ENCODE measurements at places on chromosomes 7 and 10. TPM values are rescaled to one million over a fixed set of nuclear protein-coding genes. Genes with fewer than 3 reads are reported as not detected.

Gene MUC12
- 1.1 TPM for total RNA-seq

- no peak for DNase-seq
Observed at GRCh38 chr7:158257516-158258410, 329.9 kb downstream of the PTPRN2 start.

DNA sequence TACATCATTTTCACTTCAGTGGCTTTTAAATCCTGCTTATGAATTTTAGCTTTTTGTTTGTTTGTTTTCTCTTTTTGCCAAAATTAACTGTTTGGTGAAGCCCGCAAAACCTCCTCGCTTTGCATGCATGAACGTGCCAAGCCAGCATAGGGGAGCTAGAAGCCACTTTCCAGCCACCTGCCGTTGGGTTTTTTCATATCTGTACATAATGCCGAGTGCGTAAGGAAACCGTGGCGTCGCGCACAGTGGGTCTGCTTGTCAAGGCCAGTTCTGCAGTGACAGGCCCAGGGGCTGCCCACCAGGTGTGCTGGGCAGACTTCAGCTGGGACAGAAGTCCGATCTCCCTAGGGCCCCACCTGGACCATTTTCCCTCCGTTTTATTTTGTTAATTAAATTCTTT lies 41.1 kb downstream of the WIPI2 start:
- no peak for DNase-seq

DNA sequence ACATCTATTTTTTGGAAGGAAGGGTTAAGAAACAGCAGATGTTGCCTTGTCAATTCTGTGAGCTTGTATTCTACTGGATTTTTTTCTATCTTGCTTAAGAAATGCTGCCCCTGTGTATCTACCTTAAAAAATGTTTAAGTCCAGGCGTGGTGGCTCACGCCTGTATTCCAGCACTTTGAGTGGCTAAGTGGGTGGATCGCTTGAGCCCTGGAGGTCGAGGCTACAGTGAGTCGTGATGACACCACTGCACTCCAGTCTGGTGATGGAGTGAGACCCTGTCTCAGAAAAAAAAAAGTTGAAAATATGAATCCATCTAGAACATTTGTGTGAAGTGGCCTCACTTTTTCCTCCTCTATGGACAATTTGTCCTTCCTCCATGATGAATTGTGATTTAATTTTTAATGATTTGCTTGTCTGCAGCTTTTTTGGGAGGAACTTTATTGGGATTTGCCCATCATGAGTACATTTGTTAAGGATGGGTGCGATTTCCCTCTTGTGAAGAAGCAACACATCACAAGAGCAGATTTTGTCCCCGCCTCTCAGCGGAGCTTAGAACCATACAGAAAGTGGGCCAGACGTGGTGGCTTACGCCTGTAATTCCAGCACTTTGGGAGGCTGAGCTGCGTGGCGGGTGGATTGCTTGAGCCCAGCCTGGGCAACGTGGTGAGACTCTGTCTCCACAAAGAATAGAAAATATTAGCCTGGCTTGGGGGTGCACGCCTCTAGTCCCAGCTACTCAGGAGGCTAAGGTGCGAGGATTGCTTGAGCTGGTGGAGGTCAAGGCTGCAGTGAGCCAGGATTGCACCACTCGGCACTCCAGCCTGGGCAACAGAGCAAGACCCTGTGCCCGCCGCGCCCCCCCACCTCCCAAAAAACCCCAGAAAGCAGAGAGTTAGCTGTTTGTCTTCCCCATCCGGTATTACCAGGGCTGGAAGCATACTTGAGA lies 57.7 kb downstream of the DNAJB6 start:
- DNase-seq, result no peak

DNA sequence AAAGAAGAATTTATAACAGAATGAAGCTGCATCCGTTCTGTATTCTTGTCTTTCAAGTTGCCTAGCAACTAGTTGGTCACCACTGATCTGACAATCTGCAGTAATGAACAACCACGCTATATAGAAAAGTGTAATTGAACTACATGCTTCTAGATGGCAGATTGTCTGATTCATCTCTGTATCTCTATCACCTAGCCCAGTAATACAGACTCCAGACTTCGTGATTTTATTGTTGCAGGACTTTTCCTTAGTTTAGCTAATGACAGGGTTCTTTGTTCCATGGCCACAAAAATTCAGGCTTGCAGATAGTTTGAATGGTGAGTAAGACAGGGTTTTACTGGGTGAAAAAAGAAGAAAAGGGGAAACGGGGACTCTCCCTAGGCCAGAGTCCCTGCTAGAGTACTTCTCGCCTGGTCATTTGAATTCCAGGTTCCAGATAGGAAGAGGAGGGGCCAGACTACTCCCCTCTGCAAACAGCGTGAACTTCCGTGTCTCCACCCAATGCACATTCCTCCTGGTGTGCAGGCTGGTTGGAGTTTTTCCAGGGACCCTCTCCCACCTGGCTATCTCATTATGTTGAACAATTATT lies 45.9 kb downstream of the COL1A2 start:
- DNase-seq, result no peak

Gene DENND2A
- 34.4 TPM for total RNA-seq

- no peak for DNase-seq
Observed at GRCh38 chr10:20020677-20021076, 204.4 kb downstream of the PLXDC2 start.

Gene LOXL4
- total RNA-seq, result 8.8 TPM

- no peak for DNase-seq
Observed at GRCh38 chr7:73423519-73424488, 9.8 kb upstream of the FZD9 start.

- DNase-seq, result no peak
Observed at GRCh38 chr10:69068549-69068948, 19.4 kb upstream of the SRGN start.

DNA sequence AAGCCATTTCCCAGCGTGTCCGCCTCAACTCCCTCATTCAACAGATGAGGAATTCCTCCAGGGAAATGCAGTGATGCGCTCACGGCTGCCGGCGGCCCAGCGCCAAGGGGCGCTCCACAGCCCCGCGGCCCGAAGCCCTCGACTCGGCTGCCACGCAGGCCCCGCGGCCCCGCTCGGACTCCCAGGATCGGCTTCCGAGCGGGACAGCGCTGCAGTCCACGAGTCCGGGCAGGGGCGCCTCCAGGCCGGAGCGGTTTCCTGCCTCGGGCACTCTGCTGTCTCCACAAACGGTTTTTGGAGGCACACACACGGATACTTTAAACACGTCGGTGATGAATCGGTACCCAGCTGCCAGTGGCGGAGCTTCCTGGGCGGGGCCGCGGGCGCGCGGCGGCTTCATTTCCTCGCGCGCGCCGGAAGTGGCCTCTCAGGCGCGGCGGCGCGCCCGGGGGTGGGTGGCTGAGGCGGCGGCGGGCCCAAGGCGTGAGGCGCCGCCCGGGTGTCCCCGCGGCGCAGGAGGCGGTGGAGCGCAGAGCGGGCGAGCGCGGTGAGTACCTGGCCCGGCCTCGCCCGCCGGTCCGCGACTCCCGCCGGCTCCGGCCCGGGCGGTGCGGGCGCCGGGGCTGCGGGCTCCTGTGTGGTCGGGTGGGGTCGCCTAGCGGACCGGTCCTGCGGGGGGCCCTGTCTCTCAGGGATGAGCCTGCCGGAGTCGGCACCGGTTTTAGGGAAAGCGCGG lies at the start of gene CSGALNACT2:
TSS of gene CSGALNACT2 (plus strand) at position 425 of the 736 bp plus-strand sequence. CDS start 16,705 bp downstream, outside the sequence.
- peak; percentile 57 for DNase-seq

DNA sequence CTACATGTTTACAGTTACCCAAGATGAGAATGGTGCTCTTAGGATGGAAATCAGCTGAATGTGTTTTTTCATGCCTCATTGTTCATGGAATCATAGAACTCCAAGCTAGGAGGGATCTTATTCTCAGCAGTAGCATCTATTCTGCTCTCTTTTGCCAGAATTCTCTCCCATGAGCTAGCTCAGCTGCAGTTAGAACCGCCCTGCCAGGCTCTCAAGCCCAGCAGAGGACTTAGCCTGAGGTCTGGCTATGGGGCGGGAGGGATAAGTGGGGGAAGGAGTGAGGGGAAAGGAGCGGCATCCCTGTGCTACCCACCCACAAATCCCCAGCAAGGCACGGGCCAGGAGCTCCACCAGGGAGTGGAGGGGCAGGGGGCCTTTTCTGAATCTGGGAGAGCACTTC lies 120.7 kb upstream of the PLXNA4 start:
- no peak for DNase-seq

GRCh38 chr7:126700807-126701604 lies 551.7 kb downstream of the GRM8 start:
- no peak for DNase-seq

Gene NUTM2E
- total RNA-seq, result not detected

GRCh38 chr7:90211391-90212148 lies at the start of gene STEAP2:
Gene STEAP2 (plus strand): TSS chr7:90211740. CDS start chr7:90225083, 13,343 bp downstream.
- peak; percentile 86 for DNase-seq

DNA sequence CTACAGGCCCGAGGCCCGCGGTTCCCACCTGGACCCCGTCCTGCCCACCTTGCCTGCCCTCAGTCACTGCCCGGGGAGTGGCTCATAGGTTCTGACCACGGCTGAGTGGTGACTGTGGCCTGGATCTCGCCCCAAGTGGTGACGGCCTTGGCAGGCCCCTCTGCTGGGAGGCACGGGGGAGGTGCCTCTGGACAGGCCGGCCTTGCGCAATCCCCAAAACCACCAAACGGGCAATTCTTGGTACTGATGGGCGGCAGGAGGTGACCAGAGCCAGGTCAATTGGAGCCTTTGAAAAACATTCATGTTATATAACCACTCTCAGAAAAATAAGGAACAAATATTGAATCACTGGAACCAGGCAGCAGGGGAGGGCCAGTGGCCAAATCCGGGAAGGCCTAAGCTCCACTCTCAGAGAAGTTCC lies 83.4 kb downstream of the PRKAG2 start:
- DNase-seq, result no peak

GRCh38 chr10:69049566-69049961 lies 38.3 kb upstream of the SRGN start:
- DNase-seq, result no peak

Gene CDNF
- 1.9 TPM for total RNA-seq

- DNase-seq, result no peak
Observed at GRCh38 chr10:2992401-2993198, 74.7 kb upstream of the PFKP start.

- no peak for DNase-seq
Observed at GRCh38 chr7:149595541-149595940, 97.9 kb upstream of the ZNF746 start.

Gene SAMD9L
- 25.5 TPM for total RNA-seq

DNA sequence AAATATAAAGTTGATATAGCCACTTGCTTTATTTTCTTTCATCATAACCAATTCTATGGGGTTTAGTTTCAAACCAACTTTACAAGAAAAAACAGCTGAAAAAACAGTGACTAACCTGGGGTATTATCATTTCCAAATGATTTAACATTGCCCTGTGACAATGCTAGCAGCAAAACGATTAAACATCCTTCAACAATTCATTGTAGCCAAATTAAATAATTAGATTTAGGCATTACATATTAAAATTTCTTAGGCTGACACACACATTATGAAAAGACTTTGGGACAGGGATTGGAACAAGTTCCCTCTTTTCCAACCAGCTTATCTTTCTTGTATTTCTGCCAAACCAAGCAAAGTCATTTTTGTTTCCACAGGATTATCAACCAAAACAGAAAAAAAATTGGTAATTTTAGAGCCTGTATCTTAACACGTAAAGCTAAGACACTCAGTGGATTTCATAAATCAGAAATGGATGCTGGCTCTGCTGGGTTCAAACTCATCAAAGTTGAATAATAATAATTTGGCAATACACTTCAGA lies 84.0 kb downstream of the SEMA3D start:
- DNase-seq, result no peak

DNA sequence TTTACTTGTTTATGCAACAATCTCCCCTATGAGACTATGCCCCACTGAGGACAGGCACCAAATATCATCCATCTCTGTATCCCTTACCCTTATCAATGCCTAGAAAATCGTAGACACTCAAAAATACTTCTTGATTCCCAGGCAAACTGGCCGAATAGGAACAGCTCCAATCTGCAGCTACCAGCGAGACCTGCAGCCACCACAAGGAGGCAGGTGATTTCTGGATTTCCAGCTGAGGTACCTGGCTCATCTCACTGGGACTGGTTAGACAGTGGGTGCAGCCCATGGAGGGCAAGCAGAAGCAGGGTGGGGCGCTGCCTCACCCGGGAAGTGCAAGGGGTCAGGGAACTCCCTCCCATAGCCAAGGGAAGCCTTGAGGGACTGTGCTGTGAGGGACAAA lies 10.8 kb upstream of the PPP1R3C start:
- DNase-seq, result no peak

Gene CPVL
- 14.4 TPM for total RNA-seq

DNA sequence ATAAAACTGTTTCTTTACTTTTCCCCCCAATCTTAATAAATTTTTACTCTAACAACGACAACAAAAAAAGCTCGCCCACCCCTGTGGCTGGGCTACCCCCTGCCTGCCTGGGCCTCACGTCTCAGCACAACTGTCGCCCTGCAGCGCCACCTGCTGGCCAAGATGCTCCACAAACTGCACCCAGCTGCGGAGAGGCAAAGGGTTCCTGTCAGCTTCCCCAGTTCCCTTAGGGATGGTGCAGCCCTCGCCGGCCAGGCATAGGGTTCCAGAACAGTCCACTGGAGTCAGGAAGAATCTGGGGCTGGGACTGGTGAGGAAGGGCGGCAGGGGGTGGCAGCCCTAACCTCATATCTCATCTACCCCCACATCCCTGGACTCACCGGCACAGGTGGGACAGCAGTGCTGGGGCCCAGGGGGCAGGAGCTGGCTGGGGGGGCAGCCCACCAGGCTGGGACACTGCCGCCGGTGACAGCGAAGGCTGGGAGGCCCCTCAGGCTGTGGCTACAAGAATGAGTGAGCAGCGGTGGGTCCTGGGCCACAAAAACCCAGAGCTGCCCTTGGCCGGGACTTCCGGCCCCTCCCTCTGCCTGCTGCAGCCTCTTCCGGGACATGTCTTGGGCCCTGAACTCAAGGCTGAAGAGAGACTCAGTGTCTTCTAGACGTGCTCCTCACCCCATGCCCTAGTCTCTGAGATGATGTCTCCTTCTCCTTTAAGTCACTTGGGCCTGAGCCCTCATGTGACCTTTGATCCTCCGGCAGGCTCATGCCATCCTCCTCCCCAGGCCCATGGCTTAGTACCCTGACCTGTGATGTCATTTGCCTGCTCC lies 21.2 kb downstream of the ATP6V1F start:
- DNase-seq, result no peak

Gene SLC13A4
- not detected for total RNA-seq

Gene SPDYE18
- 0.63 TPM for total RNA-seq

GRCh38 chr10:29630205-29631048 lies 4.3 kb downstream of the SVIL start:
- no peak for DNase-seq

DNA sequence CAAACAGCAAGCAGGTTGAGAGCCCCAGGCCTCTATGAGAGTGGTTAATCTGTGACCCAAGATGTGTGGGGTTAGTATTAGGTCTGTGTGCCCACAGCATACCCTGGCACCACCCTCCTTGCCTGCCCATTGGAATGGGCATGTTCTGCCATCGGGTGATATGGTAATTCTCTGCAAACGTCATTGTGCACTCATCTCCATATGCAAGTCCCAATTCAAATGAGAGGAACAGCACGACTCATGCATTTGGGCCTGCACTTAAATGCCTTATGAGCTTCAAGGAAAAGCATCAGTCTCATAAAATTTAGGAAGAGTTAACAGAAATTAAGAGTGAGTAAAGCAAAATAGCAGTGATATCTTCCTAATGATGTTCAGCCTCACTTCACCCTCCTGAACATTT lies 133.9 kb upstream of the FGFR2 start:
- DNase-seq, result no peak

GRCh38 chr7:99019523-99020412 lies 124.1 kb downstream of the SMURF1 start:
- no peak for DNase-seq

GRCh38 chr7:81355911-81356310 lies 413.9 kb downstream of the HGF start:
- DNase-seq, result no peak
